ENCODE measurements at places on chromosomes 5 and 9. TPM values are rescaled to one million over a fixed set of nuclear protein-coding genes. Genes with fewer than 3 reads are reported as not detected.

- H3K4me1 ChIP-seq: no peaks in the 10 kb centered on the region
- no peaks in the 10 kb centered on the region for H3K36me3 ChIP-seq
- no peaks in the 10 kb centered on the region for H3K27me3 ChIP-seq
- H3K27ac ChIP-seq: no peak overlapping the region
These were observed 589.9 kb downstream of the ZNF608 start for GRCh38 chr5:124156415-124156996.

DNA sequence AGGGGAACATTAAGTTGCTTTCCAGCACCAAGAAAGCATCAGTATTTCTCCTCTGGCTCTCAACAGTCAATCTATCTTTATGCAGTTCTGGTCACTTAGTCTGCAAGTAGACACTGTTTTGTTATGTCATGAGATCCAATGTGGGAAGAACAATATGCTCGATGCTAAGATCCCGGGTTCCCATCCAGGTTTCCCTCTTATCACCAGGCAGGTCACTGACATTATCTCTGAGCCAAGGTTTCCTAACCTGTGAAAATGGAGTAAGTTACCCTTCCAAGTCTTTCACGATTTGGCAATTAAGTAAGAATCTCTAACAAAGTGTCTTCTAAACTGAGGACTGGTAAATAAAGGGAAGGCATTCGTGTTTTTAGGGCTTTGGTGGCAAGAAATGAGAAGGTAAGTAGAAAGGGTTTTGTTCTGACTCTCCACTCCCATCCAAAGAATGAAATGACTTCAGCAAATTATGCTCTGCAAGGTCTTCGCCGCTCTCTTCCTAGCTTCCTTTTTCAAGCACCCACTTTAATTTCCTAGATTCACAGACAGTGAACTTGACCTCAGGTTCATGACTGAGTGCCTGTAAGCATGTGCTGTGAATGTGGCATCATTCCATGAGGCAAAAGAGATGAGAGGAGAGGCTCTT, 86.4 kb downstream of the DCP2 start:
- H3K27ac ChIP-seq: no peak overlapping the region
- H3K36me3 ChIP-seq: no peaks in the 10 kb centered on the region
- H3K4me1 ChIP-seq: peaks cover 19% of the 10 kb centered on the region

DNA sequence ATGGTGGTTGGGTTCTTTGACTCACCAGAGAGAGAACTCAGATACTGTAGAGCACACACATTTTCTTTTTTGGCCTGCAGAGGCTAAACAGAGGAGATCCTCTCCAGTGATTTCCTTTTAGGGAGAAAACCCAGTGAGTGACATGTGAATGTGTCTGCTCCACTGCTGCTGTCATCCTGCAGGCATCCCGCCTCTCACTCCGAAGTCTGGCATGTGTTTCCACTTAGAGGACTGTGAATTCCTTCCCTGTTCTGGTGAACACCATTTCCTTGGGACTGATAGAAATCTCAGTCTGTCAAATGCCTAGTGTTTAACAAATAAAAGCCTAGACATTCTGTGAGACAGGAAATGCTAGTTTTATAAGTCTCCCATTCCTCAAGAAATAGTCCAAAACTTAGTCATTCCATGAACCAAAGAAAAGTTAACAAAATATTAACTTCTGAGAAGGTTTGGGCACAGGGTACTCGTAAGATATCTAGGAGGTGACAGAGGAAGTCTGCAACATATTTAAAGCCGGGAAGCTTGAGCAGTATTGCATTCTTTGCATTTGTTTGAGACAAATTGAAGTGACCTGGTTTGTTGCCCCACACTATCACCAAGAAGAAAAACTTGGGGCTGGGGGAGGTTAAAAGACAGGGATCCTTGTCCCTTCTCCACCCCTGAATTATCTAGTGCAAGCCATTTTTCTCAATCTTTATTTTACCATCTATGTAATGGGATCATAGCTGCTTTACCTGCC, 74.9 kb upstream of the NIPAL4 start:
- no peak for DNase-seq
- no peak overlapping the region for H3K4me3 ChIP-seq
- H3K27ac ChIP-seq: no peak overlapping the region
- H3K4me1 ChIP-seq: peaks cover 13% of the 10 kb centered on the region
- H3K27me3 ChIP-seq: no peaks in the 10 kb centered on the region

GRCh38 chr5:171444582-171444981, 25.1 kb downstream of the FGF18 start:
- no peak overlapping the region for H3K27ac ChIP-seq
- H3K4me1 ChIP-seq: no peaks in the 10 kb centered on the region
- DNase-seq: no peak

DNA sequence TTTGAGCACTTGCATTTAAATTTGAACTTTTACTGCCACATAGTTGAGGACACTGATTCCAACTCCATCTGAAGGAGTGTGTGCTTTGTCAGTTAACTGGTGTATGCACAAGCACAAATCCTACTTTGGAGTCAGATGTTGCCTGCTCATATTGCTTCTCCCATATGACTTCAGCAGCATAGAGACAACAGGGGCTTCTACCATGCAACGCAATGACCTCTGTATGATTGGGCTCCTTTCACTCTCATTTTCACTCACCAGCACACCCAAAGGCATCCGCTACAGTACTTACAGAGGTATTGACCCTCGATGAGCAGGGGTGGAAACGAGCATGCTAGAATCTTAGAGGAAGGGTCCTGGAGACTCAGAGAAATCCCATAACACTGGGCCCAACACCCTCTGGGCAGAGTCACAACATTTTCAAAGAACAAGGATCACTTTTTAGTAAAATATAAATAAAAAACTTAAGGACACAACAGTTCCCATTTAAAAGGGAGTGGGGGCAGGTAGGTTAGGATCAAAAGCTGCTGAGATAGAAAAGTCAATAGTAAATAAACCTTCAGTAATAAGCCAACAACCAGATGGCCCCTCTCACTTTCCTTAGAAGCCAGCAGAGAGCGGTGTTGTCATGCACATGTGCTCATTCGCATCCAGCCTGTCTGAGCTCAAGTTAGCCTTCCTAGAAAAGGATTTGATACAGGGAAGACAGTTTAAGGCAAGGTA, 203.8 kb downstream of the SNCAIP start:
- H3K4me3 ChIP-seq: no peak overlapping the region
- H3K27me3 ChIP-seq: no peaks in the 10 kb centered on the region
- H3K4me1 ChIP-seq: no peaks in the 10 kb centered on the region
- peak; percentile 4 for DNase-seq
- H3K36me3 ChIP-seq: no peaks in the 10 kb centered on the region

- DNase-seq: no peak
- no peaks in the 10 kb centered on the region for H3K4me1 ChIP-seq
- no peaks in the 10 kb centered on the region for H3K36me3 ChIP-seq
- H3K4me3 ChIP-seq: no peak overlapping the region
These were observed 94.8 kb downstream of the ARRDC3 start for GRCh38 chr5:91288118-91288916.

- DNase-seq: no peak
- no peak overlapping the region for H3K4me3 ChIP-seq
- H3K4me1 ChIP-seq: no peaks in the 10 kb centered on the region
- no peaks in the 10 kb centered on the region for H3K27me3 ChIP-seq
- H3K36me3 ChIP-seq: peaks cover 31% of the 10 kb centered on the region
- H3K27ac ChIP-seq: no peak overlapping the region
These were observed 101.3 kb downstream of the PHF2 start for GRCh38 chr9:93677641-93678136.

GRCh38 chr5:15463231-15463980, 36.6 kb upstream of the FBXL7 start:
- no peaks in the 10 kb centered on the region for H3K36me3 ChIP-seq
- H3K27ac ChIP-seq: no peak overlapping the region
- DNase-seq: no peak
- H3K4me1 ChIP-seq: no peaks in the 10 kb centered on the region
- no peak overlapping the region for H3K4me3 ChIP-seq
- no peaks in the 10 kb centered on the region for H3K27me3 ChIP-seq

STPG3 gene
- not detected for polyA plus RNA-seq

IL7R gene
- polyA plus RNA-seq: 295 TPM

OTP gene
- polyA plus RNA-seq: not detected

CAMK2A gene
- polyA plus RNA-seq: not detected

EPB41L4B gene
- polyA plus RNA-seq: not detected

IFNB1 gene
- not detected for polyA plus RNA-seq

NIM1K gene
- polyA plus RNA-seq: 0.26 TPM

MRPL22 gene
- 100 TPM for polyA plus RNA-seq

GARIN3 gene
- polyA plus RNA-seq: not detected
